Forelimb muscle (tissue), 1 donor: ENCODE measurements at places on chromosomes 11 and 22.
A peak's percentile ranks its signal among the peaks of the same experiment; 100 is the strongest.

- DNase-seq, result no peak
Observed at GRCh38 chr11:47366020-47366490, 12.3 kb downstream of the SPI1 start.

- DNase-seq, result no peak
Observed at GRCh38 chr11:14954581-14954980, 17.6 kb downstream of the CALCA start.

GRCh38 chr22:37758694-37759093 lies 49.0 kb upstream of the GCAT start:
- no peak for DNase-seq

DNA sequence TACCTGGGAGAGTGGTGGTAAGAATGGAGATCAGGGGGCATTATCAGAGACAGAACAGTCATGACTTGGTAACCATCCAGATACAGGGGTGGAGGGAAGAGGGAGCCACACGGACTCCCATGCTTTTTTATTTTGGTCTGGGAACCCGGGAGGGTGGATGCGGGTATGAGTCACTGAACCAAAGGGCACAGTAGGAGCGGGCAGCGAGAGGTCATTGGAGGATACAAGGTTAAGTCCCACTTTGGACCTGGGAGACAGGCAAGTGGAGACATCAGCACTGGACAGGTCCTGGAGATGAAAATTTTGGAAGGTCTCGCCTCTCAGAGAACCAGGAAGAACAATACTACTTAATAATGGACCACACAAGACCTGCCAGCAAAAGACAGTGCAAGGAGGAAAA lies 6.7 kb downstream of the HDHD5 start:
- DNase-seq, result no peak

- no peak for DNase-seq
Observed at GRCh38 chr11:3120071-3120792, 44.9 kb downstream of the OSBPL5 start.

DNA sequence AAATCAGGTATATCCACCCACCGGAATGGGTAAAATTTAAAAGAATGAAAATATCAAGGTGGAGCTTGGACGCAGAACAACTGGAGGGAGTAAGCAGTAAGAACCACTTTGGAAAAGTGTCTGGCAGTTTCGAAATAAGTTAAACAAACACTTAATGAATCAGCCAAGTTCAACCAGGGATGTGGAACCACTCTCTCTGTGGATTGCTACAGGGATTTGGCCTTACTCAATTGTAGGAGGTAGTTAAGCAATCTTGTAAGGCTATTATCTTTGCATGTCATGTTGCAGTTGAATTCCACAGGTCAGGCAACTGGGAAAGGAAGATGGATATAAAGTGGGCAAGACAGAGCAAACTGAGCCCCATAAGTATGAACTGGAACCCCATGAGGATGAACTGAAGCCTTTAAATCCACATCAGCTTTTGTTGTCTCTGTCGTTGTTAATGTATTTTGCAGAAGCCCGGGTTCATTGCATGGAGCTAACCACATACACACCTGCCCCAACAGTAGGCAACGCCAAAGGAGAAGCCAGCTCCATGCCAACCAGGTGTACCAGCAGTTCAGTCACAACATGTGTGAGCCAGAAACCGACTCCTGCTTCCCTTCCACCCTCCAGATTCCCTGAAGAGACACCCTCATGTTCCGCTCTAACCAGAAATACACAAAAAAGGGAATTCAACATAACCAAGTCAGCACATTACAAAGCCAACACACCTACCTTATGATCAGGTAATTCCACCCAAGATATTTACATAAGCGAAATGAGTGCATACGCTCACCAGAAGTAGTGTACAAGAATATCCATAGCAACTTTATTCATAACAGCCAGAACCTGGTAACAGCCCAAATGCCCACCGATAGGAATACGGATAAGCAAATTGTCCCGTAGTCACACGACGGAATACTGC lies 8.0 kb upstream of the SLC43A3 start:
- DNase-seq, result no peak

DNA sequence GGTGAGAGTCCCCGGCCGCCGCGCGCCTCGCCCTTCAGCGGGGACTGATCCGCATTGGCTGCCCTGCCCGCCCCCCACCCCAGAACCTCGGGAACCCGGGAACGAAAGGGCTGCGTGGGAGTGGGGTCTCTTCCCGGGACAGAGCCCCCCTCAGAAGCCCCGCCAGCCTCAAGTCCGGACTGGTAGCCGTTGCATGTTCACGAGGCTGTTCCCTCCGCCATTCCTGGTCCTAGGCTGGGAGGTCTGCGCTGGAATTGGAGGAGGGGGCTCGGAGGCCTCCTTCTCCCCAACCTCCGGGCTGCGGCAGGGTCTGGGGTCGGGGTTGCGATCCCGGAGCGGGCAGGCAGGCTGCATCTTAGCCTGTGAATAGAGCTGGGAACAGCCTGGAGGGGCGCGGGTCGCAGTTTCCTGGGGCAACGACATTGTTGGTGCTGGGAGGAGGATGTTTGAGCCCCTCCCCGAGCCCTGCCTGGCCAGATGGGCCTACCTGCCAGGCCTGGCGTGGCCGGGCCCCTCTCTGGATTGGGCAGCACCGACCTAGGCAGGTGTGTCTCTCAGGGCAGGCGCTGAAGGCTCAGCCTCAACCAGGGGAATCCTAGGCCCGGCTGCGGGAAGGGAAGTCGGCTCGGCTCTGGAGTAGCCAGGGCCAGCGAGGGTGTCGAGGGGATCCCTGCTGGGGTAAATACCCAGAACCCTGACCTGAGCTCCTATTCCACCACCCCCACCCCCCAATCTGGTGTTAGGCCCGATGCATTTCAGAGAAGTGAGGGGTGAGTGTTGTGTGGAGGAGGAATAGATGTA lies 670 bp downstream of the MAPK8IP1 start:
- no peak for DNase-seq

GRCh38 chr11:79678780-79679452 lies 238.1 kb upstream of the TENM4 start:
- DNase-seq, result no peak

- no peak for DNase-seq
Observed at GRCh38 chr22:45845076-45845487, 131.9 kb downstream of the WNT7B start.

DNA sequence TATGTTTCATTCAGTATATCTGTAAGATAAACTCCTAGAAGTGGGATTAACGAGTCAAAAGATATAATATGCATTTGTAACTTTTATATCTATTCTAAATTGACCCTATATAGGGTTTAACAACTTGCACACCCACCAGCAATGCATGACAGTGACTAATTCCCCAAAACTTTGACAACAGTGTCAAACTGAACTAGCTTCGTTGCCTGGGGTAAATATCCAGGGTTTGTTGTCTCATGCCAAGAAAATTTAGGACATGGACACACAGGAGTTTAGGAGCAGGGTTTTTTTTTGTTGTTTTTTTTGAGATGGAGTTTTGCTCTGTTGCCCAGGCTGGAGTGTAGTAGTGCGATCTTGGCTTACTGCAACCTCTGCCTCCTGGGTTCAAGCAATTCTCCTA lies 5.1 kb downstream of the SNU13 start:
- DNase-seq, result no peak

DNA sequence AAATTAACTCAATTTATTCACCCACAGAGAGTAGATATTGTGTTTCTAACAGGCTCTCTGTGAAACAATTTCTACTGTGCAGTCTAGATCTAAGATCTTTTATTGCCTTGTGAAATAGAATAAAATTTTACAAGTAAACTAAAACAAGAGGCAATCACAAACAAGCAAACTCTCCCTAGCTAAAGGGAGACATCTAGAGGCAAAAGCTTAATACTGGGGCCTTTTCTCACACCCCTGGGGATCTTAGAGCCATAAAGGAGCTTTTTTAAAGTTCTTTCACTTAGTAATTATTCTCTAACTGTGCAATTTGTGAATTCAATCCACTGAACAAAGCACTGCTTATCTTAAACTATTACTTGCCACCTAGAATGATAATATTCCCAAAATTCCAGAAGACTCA lies 19.7 kb downstream of the ALG9 start:
- DNase-seq, result no peak

GRCh38 chr11:110833033-110833484 lies 120.8 kb upstream of the ARHGAP20 start:
- no peak for DNase-seq

- DNase-seq, result peak; percentile 51
Observed at GRCh38 chr11:110857892-110858546, 145.8 kb upstream of the ARHGAP20 start.

DNA sequence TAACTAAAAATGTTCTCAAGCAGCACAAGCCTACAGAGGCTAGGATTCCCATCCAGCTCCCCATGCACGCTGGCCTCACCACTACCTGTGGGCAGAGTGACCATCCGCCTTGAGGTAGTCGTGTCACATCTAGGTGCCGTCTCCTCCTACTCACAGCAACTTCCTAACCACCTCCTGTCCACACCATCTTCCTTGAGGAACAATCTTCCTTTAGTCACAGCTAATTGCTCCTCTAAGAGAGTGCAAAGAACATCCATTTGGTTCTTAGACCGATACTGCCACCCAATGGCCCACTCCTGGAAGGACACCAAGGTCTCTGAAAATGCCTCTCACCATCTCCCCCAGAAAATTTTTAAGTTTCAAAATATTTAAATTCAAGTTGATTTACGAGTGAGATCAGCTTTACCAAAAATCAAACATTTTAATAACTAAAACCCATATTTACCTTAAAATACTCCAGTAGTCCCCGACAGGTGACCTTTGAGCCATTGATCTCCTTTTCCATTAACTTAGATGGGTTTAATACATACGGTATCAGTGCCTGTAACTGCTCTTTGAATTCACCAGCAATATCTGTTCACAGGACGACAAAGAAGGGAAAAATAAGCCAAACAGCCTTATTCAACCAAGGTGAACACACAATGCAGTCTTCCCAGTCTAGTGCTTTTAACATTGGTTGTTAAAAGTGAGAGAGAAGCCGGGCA lies 21.7 kb upstream of the PLAAT3 start:
- no peak for DNase-seq

GRCh38 chr11:74460481-74461154 lies 6.7 kb downstream of the KCNE3 start:
- DNase-seq, result no peak

DNA sequence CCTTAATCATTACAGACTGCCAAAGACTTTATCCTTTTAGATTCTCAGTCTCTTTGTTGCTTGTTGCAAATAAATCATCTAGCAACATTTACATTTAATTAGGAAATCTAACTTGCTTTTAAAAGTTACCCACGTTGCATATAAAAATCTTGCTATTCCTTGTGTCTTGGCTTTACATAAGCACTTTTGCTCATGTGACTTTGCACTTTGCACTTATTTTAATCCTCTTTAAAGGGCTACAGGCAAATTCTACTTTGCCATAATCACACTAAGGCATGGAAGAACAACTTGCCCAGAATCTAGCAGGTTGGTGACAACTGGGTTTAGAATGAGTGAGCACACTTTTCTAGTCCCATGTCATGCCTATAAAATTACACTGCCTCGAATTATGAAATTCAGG lies 25.9 kb downstream of the PRRG4 start:
- no peak for DNase-seq

GRCh38 chr11:64622681-64623080 lies 31.7 kb downstream of the SLC22A12 start:
- no peak for DNase-seq
